ENCODE measurements at places on chromosomes 11 and 22. TPM values are rescaled to one million over a fixed set of nuclear protein-coding genes. Genes with fewer than 3 reads are reported as not detected.

The DBX1 gene
- total RNA-seq, result not detected

The CCT8L2 gene
- not detected for total RNA-seq

The ABTB2 gene
- 12.5 TPM for total RNA-seq

The PGA3 gene
- not detected for total RNA-seq

The USP35 gene
- 3.1 TPM for total RNA-seq

The MRGPRX3 gene
- 0.15 TPM for total RNA-seq

The OR51B2 gene
- total RNA-seq, result 1.4 TPM

The TNNI2 gene
- total RNA-seq, result not detected

The SEC14L6 gene
- not detected for total RNA-seq

The PARVG gene
- 1.1 TPM for total RNA-seq

The A4GALT gene
- 2.3 TPM for total RNA-seq

The C11orf97 gene
- total RNA-seq, result not detected

The CD3G gene
- not detected for total RNA-seq

The RASSF10 gene
- 0.08 TPM for total RNA-seq

The MS4A12 gene
- not detected for total RNA-seq

The LRRC75B gene
- 3.1 TPM for total RNA-seq

The NXPE1 gene
- not detected for total RNA-seq

The ACTN3 gene
- not detected for total RNA-seq

The TBC1D10A gene
- total RNA-seq, result 9.5 TPM

The FAM180B gene
- total RNA-seq, result 1.4 TPM

The IL10RA gene
- total RNA-seq, result 2.2 TPM

The OR4P4 gene
- not detected for total RNA-seq

The TRIM51 gene
- total RNA-seq, result 1.0 TPM

The IGHMBP2 gene
- 16.1 TPM for total RNA-seq

The DNAJB7 gene
- total RNA-seq, result not detected

The MYH9 gene
- total RNA-seq, result 155 TPM

The ARHGEF17 gene
- 3.3 TPM for total RNA-seq

The CDHR5 gene
- total RNA-seq, result not detected

The LINC01488 gene
- total RNA-seq, result not detected

The MYO7A gene
- total RNA-seq, result 0.88 TPM

The TMEM109 gene
- 125 TPM for total RNA-seq

The NRGN gene
- 13.4 TPM for total RNA-seq

The SLC16A8 gene
- not detected for total RNA-seq
